ENCODE measurements at places on chromosomes 16 and 17.

DNA sequence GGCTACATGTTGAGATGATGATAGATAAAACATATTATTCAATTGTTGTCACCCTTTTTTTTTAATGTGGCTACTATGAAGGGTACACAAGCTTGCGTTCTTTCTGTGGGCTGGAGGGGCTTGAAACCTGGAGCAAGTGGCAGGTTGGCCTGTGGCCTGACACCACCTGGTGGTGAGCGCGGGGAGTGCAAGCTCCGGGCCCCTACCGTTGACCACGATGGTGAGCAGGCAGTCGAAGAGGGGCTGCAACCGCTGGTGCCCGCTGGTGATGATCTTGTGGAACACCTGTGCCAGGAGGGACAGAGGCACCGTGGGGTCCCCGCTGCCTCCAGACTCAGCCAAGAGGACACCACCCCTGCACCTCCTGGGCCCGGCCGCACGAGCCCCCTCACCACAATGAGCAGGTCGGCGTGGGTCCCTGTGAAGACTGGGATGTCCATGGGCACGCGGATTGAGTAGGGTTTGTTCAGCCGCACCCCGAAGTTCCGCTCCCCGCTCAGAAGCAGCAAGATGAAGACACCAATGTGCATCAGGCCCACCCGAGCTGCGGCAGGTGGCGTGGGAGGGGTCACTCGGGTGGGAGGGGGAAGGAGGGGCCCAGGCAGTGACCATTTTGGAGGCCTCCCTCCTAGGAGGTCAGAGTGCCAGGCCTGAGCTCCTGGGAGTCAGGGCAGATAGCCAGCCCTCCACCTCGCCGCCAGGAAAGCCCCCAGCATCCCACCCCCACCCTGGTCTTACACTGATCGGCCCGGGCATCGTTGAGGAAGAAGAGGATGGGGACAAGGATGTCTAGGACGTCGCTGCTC lies 14.4 kb downstream of the HID1 start:
- no peak for DNase-seq

- DNase-seq, result no peak
Measured at GRCh38 chr17:62892061-62892675, 73.9 kb upstream of the TANC2 start.

DNA sequence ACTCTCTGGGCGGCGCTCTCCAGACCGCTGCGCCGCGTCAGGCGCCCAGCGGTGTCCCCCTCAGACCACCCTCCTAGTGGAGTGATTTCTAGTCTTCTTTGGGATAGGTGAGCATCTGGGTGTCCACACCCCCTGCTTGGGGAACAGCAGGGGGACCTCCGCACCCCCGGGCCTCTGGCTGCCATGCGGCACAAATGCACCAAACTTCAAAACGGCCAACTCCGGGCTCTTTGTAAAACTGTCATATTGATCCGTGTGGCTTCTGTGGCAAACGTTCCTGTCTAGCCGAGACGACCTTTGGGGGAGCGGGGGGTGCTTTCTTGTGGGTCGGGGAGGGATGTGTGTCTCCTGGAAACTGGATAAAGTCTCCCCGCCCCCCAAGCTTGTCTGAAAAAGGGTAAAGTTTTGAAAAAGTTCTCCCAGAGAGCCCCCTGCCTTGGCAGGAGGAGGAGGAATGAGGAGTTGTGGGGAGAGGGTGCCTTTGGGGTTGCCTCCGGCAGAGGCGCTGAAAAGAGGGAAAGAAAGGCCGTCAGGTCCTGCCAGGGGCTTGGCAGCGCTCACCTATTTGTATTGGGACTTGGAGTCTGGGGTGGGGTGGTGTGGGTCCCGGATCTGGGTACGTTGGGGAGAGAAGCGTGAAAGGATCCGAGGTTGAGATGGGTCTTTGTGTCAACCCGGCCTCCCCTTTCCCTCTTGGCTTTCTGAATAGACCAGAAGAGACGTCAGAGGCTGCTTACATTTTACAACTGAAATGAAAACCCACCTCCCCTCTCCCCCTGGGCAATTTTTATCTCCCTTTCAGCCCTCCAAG lies 2.2 kb upstream of the CHD3 start:
- DNase-seq, result no peak

- DNase-seq, result no peak
Measured at GRCh38 chr16:535446-536405, 8.2 kb downstream of the CAPN15 start.

GRCh38 chr17:43673516-43674323 lies 12.0 kb upstream of the MEOX1 start:
- DNase-seq, result no peak

GRCh38 chr16:89363621-89364393 lies 126.6 kb downstream of the ANKRD11 start:
- no peak for DNase-seq

GRCh38 chr16:72848759-72849664 lies 198.9 kb downstream of the ZFHX3 start:
- DNase-seq, result no peak

DNA sequence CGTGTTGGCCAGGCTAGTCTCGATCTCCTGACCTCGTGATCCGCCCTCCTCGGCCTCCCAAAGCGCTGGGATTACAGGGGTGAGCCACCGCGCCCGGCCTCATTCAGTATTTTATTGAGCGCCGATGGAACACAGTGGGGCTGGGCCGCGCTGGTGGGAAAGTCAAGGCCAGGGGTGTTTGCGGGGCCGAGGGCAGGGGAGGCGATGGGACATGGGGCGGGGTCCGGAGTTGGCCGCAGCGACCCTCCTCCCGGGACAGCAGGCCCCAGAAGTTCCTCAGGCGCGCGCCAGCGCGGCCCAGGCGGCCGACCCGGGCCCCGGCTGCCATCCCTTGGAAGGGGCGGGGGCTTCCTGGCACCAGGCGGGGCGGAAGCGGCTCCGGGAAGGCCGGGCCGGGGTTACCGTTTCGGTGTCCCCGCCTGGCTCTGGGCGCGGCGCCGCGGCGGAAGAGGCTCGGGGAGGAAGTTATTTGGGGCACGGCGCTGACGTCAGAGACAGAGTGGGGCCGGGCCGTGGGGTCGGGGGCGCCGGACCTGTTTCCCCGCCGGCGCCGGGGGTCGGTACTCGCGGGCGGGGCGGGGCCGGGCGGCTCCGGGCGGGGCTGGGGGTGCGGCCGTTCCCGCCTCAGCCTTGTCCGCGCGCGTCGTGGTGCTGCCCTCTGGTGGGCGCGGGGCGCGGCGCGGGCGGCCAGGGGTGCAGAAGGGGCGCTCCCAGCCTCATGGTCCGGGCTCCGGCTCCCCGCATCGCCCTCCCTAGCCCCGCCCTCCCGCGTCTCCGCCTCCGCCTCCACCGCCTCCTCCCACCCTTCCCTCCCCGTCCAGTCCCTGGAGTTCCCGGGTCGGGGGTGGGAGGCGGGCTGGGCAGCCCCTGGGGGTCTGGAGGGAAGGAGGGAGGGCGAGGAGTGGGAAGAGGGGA lies 952 bp upstream of the PRSS27 start:
- DNase-seq, result no peak

DNA sequence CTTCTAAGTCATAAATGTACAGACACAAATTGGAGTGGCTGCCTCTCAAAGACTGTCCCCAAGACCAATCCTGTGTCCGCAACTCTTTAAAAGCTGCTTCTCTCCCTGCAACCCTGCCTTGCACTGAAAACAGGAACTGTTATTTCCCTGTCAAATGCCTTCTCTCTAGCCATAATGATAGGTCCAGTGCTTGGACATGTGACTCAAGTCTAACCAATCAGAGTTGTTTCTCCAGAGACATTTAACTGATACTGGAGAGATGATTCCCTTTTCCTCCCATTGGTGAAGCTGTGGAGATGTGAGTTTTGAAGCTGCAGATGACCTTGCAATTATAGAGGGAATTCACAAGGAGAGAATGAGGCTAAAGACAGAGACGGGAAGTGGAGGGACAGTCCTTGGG lies 253.3 kb upstream of the CDH5 start:
- DNase-seq, result no peak

- DNase-seq, result no peak
Measured at GRCh38 chr16:19167710-19168370, at the start of gene SYT17. TSS of gene SYT17 (plus strand) at chr16:19168240. CDS start at chr16:19168647, 407 bp downstream.

DNA sequence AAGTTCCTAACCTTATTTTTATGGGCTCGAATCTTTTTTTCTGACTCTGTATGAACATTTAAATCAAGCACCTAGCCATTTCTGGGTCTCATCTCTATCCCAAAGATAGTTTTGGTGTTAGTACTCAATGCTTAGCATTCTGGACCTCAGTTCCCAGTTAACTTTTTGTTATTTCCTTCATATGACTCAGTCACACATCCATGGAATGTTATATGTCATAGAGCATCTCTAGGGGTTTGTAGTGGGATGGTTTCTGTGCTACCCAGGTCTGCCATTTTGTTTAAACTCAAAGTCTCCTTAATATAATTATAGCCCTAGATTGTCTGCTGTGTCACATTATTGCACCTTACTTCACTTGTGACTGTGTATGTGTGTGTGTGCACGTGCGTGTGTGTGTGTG lies 90.1 kb downstream of the EFCAB13 start:
- no peak for DNase-seq

DNA sequence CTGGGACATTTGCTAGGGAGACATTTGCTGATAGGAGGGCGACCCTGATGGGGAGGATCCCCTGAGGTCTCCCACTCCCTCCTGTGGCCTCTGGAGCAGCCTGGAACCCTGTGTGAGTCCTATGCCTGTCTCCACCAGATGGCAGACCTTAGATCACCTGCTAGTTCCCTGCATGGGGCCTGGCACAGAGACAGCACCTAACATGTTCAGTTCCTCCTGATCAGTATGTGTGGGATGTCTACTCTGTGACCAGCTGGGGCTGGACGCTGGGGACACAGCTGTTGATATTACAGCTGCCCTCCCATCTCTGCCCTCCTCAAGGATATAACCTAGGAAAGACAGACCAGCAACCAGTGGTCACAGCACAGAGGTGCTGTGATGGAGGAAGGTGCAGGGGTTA lies 1.1 kb upstream of the ADCY7 start:
- no peak for DNase-seq

DNA sequence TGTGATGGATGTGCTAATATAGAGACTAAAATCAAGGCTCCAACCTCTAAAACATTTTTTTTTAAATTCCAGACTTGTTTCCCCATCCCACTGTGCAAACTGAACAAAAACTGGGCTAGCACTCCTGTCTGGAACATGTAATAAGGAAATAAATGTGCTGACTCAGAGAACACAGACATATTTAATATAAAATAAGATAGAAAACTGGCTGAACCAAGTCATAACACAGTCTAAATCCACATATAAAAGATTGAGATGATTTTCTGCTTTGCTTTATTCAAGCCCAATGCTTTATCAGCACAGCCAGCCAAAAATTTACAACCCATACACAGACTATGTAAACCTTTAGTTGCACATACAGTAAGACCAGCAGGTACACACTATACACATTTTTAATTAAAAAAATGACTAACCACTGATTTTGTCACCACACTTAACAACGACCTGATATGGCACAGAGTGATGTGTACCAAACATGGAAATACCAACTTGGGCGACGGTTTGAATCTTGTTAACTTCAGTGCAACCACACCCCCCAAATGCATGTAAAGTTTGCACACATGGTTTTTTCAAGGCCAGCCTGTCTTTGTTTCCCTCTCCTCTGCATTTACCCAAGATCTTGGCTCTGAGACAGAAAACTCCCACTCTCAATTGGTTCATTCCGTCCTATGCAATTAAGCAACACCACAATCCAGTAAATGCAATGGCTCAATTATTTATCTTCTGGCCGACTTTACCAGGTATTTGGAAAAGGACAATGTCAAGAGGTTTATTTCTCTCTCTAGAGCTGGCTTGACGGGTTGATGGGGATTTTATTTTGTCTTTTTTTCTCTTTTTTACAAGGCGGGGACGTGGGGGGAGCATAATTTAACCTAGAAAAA lies 1.2 kb downstream of the STAT3 start:
- DNase-seq, result no peak

- no peak for DNase-seq
Measured at GRCh38 chr17:64036198-64036922, 15.9 kb upstream of the ICAM2 start.

GRCh38 chr17:36934144-36934691 lies 3.1 kb upstream of the LHX1 start:
- no peak for DNase-seq

- DNase-seq, result no peak
Measured at GRCh38 chr16:23966597-23967394, 131.0 kb downstream of the PRKCB start.

- no peak for DNase-seq
Measured at GRCh38 chr17:74528491-74529199, 2.6 kb downstream of the CD300LB start.

GRCh38 chr17:79607940-79608623 lies 2.8 kb downstream of the RBFOX3 start:
- DNase-seq, result no peak

GRCh38 chr16:64654178-64654577 lies 467.7 kb downstream of the CDH11 start:
- no peak for DNase-seq

DNA sequence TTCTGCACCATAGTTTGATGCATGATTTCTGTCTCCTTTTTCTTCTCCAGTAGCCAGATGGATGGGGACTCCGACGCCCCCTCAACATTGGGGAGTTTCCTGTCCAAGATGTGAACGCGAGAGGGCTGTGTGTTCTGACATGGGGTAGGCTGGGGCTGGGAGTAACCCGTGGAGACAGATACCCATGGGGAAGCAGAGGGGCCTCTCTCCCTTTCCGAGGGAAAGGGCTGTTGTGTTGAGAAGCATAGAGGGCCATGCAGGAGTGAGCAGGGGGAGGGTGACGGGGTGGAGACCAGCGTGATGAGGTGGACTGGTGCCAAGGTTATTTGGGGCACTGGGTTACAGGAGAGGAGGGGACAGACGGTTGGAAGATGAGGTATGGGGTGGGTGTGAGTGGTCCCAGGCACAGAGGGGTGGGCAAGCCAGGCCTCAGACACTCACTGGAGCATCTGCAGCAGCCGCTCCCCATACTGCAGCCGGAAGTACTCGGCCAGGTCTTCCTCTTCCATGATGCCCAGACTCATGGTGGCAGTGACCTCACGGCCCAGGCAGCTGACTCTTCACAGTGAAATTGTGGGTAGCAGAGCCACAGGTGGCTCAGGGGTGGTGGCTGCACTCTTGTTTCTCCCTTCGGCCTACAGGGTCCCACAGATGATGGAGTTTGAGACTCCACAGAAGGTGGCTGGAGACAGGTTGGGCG lies 400 bp downstream of the CCDC42 start:
- DNase-seq, result no peak

DNA sequence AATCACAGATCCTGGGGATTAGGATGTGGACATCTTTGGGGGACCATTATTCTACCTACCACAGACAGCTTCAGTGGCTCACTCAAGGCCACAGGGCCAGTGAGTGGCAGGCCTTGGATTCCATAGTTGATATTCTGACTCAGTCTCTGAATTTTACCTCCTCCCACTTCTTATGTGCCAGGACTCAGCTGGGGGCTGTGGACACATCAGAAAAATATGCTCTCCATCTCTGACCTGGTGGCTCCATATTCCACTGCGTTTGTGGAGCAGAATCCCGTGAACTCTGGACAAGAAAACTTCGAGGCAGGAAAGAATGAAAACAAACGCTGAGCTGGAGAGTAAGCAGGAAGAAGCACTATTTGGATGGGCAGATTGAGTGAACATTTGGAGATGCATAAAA lies 301.8 kb upstream of the MAF start:
- DNase-seq, result no peak

Measured in cortex of kidney (tissue), 1 donor.